ENCODE measurements at places on chromosomes 11 and 22.

GRCh38 chr11:120174866-120175265 is 36.0 kb upstream of the OAF start:
- DNase-seq: no peak

GRCh38 chr22:44838316-44839016 is 86.1 kb downstream of the ARHGAP8 start:
- DNase-seq: no peak

DNA sequence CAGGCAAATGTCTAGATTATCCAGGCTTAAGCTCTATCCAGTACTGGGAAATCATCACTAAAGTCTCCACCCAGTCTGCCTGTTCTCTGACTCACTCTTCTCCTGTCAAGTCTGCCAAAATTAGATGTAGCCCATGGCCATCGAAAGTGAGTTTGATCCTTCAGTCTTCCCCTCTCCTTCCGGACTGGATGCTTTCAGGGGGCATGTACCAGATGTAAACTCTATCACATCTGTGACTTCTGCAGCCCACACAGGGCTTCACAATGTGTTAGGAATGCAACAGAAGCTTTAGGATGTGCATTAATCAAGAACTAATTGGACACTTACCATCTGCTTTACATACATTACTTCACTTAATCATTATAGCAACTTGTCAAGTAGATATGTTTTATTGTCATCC is 12.3 kb downstream of the ME3 start:
- no peak for DNase-seq

DNA sequence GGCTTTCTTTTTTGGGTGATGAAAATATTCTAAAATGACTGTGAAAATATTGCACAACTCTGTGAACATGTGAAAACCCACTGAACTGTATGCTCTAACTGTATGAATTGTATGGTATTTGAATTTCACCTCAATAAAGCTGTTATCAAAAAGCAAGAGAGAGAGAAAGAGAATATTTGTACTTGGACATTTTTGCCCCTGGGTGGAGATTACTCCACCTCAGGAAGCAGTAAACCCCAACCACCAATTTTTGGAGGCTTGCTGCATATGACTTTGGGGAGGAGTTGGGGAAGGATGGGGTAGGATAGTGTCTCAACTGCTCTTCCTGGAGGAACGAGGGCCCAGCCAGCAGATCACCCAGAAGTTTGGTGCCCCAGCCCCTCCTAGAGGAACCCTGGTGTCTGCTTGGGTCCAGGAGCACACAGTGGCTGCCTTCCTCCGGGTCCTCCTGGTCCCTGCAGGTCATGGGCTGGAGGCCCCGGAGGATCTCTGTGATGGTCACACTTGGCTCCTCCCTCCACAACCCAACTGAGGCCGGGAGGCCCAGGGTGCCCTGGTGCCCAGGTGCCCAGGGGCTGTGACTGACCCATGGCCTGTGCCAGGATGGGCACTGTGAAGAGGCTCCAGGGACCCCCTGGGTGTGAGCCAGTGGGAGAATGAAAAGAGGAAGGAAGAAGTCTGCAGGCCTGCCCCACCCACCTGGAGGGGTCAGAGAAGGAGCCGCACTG is 15.3 kb upstream of the PICK1 start:
- no peak for DNase-seq

- DNase-seq: peak; percentile 3
Measured at GRCh38 chr11:72569966-72570892, 104.0 kb downstream of the PDE2A start.

- no peak for DNase-seq
Measured at GRCh38 chr22:22709719-22710445, 65.5 kb downstream of the GGTLC2 start.

DNA sequence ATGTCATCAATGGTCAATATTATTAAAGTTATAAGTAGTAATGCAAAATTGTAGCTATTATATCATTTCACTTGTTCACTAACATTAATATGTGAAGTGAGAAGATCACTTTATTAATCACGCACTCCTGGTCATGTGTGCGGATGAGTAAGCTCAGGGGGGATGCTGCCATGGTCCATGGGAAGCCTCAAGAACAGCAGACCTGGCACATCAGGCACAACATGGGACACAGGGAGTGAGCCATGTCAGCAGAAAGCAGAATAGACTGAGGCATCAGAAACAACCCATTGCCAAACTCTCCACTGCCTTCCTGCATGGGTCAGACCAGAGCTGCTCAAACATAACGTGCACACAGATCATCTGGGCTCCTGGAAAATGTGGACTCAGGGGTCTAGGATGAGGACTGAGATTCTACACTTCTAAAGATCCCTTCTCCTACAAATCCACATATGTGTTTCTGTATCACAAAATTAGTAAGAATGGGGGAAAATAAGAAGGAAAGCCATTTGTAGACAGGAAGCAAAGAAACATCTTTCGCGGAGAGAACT is 63.8 kb upstream of the VPREB1 start:
- DNase-seq: no peak

GRCh38 chr11:1026163-1026450 is 10.4 kb downstream of the MUC6 start:
- DNase-seq: no peak

GRCh38 chr11:100689141-100689540 is 2.1 kb downstream of the ARHGAP42 start:
- no peak for DNase-seq

DNA sequence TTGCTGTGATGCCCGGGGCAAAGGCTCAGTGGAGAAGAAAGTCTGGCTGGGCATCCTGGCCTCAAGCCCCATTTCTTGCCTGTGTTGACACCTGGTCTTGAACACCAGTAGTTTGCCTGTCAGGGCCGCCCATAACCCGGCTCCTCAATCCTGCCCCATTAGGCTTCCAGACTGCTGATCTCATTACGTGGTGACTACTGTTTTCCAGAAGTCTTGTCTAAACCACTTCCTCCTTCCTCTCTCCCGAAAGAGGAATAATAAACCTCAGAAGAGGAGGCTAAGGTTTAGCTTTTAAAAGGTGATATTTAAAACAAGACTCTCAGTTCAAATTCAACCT is 97.7 kb downstream of the CD44 start:
- no peak for DNase-seq

GRCh38 chr11:46918083-46918787 is at the start of gene LRP4:
Gene LRP4 (minus strand): TSS chr11:46918550. CDS start chr11:46918379, 171 bp downstream.
- no peak for DNase-seq

- DNase-seq: no peak
Measured at GRCh38 chr22:17083255-17083654, 1.5 kb upstream of the IL17RA start.

GRCh38 chr11:66719111-66719872 is 9.7 kb downstream of the SPTBN2 start:
- DNase-seq: no peak

- no peak for DNase-seq
Measured at GRCh38 chr11:18501629-18502028, 25.1 kb downstream of the TSG101 start.

DNA sequence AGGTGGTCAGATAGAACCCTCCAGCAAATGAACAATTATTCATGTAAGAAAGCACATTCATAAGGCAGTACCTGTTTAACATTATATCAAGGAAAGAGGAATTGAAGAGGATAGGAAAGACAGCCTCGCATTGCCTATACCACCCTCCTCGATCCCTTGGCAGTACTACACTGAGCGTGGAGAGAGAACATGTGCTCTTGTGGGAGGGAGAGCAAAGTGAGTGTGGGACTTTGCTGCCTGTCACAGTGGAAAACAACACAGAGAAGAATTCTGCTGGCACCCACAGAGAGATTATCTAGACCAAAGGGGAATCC is 17.5 kb upstream of the DDX10 start:
- DNase-seq: no peak

- DNase-seq: no peak
Measured at GRCh38 chr11:40132912-40133311, 1326.5 kb downstream of the LRRC4C start.

GRCh38 chr22:31995046-31995445 is 48.0 kb upstream of the SLC5A1 start:
- no peak for DNase-seq

- DNase-seq: no peak
Measured at GRCh38 chr11:67438158-67438902, 848 bp upstream of the PTPRCAP start.

- DNase-seq: no peak
Measured at GRCh38 chr11:5600374-5600851, 4.0 kb downstream of the TRIM6 start.

DNA sequence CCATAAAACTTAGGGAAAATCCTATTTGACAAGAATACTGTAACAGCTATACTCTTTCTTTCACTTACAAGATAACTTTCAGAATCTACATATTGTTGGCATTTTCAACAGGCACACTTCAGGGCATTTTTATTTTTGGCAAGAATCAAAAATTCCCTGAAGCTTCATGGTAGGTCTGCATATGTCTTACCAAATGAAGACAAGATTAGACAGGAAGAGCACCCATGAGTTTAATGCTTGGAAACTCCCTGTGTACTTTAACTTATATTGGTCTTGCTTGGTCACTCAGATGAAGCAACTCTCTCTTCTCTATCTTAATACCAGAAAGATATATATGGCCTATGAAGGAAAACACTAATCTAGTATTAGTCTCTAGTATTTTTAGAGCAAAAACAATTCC is 137.7 kb downstream of the ATG16L2 start:
- DNase-seq: no peak
